ENCODE measurements at places on chromosomes 2 and 18.

DNA sequence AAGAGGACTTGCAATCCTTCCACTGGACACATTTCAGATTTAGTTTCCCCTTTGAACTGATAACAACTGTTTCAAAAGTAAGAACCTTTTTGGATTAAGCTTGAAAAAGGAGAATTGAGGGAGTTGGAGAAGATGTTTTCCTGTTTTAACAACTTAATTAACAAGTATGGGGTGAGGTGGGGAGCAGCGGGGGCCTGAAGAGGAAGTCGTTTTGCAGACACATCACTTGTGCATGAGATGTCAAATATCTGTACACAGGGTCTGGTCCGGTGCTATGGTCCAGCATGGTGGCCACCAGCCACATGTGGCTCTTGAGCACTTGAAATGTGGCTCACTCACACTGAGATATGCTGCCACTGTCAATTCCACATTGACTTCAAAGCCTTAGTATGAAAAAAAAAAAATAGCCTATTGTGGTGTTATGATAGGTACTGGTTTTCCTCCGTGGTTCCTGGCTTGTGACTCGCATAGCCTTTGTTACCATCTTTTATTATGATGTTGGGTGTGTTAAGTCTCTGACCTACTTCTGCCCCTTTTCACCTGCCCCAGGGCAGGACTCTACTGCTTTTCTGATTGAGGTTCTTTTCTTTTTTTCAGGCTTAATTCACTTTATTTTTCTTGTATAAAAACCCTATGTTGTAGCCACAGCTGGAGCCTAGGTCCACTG, 205.5 kb downstream of the BCL2 start:
- DNase-seq: no peak

DNA sequence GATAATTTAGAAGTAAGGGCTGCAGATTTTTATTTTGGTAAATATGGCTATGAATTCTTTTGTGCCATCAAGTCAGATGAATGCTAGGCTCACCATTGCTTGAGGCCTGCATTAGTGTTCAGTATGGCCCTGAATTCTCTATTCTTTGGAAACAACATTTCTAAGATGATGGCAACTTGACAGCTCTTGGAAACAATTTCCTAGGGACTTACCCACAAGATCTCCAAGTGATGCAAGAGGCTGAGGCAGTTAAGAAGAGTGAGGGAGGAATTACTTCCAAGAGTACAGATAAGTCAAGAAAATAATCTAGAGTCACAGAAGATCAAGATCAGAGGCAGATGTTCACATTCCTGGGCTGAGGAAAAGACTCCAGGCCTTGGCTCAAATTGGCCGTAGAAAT, 129.1 kb downstream of the NRP2 start:
- DNase-seq: no peak

DNA sequence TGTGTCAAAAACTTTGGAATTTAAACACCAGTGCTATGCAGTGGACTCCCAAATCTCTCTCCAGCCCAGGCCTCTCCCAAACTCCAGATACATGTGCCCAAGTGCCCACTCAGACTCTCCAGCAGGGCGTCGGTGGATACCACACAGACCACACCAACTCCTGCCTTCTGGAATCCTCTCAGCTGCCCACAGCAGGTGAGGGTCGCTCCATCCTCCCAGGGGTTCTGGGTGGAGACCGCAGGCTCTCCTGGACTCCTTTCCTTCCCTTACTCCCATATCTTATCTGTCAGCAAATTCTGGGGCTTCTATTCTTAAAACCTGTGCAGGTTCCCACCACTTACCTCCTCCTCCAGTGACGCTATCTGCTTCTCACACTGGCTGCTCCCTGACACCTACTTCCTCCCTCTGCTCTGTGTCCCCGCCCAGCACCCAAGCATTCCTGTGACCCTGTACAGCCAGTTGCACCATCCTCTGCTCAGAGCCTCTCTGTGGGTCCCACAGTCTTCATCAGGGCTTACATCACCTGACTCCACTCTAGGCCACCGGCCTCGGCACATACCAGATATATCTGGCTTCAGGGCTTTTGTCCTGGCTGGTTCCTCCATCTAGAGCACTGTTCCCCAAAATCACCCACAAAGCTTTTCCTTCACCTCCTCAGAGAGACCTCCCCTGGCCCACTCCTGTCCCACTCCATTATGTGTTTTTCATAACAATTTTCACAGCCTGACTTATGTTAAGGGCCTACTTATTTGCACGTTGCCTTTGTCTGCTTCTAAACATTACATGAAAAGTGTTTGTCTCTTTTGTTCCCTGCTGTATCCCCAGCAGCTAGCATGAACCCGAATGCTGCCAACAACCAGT, 2.6 kb upstream of the IMP4 start:
- DNase-seq: no peak

DNA sequence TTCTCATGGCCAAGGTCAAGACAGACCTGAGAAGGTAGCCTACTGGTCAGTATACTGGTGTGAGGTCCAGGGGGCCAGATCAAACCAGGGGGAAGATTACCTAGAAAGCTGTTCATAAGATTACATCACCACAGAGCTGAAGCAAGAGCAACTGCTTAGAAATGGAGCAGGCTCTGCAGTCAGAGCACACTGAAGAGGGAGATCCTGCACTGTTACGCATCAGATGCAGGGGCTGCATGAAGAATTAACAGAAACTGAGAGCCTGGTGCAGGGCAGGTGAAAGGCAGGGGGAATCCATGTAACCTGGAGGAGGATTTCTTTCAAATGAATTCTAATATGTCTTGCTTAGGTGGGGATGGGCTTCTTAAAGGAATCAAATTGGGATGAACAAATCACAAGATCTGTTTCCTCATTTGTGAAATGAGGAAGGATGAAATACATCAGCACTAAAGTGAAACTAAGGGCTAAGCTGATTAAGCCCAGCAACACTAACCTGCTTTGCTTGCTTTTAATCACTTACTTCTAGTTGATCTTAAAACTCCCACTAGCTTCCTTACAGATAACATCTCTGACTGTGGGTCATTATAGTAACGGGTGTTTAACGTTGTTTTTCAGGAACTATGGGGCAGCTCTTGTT, 74.3 kb upstream of the ADAM23 start:
- DNase-seq: no peak

DNA sequence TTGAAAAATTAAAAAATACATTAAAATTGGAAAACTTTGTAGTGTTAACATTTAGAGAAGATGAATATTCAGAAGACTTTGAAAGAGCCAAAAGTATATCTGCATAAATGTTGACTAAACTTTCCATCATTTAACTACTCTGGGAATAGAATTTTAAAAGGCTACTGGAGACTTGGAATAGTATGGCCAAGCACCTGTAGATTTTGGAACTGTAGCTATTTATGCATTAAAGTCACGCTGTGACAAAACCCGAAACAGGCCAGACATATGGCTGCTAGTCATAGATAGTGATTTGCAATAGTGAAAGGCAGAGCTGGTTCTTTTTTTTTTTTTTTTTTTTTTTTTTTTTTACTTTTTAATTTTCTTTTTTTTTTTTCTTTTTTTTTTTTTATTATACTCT, 396.0 kb downstream of the SOCS6 start:
- DNase-seq: no peak

DNA sequence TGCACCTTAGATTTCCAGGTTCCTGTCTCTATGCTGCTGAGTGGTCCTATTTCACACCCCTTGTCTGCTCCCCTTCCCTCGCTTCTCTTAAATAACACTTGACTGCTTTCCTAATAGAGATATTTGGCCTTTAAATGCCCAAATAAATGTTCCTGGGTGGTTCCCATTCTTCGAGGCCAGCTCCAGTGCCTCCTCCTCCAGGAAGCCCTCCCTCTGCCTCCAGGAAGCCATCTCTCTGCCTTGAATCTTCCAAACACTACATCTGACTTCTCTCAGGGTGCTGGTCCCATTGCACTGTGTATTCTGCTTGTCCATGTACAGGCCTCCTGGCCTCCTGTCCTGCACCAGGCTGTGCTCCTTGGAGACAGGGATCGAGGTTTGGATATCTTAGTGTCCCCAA, 14.2 kb downstream of the EHD3 start:
- no peak for DNase-seq
